ENCODE measurements at places on chromosomes 2 and 18.

DNA sequence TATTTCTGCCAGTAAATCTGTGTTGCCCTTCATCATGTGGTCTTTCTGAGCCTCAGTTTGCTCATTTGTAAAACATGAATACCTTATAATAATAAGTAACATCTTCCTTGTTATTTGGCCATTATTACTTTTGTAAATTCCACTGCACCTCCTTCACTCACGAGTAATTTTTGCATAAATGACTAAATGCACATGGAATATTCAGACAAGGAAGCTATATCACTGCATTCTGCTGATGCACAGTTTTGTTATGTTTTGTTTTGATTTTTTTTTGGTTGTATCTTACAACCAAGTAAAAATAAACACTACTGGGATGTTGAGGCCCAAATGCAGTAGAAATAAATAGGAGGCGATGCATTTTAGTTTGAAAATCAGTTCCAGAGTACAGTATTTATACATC is 185.3 kb upstream of the POU3F3 start:
- DNase-seq = no peak

DNA sequence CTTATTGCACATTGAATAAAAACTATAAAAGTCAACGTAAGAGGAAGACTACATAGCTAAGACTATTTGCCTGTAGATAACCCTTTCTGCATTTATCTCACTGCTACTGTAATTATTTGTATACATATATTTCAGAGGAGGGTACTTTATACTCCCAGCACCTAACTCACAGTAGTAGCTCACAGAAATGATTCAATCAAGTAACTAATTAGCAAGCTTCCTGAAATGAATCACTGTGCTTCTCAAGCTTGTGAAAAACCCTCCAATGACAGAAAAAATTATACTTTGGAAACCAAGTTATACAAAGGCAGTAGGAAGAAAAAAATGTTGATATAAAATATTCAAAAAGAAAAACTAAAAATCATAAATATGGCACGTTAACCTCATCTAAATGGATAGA is 124.9 kb downstream of the NBAS start:
- no peak for DNase-seq

GRCh38 chr2:38876407-38876806 is 631 bp downstream of the MORN2 start:
- DNase-seq = no peak

- DNase-seq = peak; percentile 42
Measured at GRCh38 chr18:54222922-54223567, 1.4 kb downstream of the MBD2 start.

GRCh38 chr18:26710470-26711096 is 154.9 kb downstream of the AQP4 start:
- DNase-seq = no peak

- DNase-seq = no peak
Measured at GRCh38 chr2:111201214-111201613, 80.5 kb downstream of the BCL2L11 start.

- DNase-seq = no peak
Measured at GRCh38 chr2:113863144-113863543, 26.7 kb upstream of the ACTR3 start.

DNA sequence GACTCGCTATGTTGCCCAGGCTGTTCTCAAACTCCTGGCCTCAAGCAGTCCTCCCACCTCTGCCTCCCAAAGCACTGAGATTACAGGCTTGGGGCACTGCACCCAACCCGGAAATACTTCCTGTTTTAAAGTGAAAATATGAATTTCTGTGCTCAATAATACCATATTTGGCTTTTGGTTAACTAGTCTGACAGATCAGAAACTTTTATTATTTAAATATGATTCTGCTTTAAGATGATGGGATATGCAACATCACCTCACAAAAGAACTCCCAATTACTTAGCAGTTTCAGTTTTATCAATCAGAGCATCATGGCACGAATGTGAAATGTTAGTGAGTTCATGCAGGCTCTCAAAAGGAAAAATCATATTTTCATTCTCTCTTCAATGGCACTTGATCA is 120.6 kb downstream of the PTRHD1 start:
- peak; percentile 27 for DNase-seq

DNA sequence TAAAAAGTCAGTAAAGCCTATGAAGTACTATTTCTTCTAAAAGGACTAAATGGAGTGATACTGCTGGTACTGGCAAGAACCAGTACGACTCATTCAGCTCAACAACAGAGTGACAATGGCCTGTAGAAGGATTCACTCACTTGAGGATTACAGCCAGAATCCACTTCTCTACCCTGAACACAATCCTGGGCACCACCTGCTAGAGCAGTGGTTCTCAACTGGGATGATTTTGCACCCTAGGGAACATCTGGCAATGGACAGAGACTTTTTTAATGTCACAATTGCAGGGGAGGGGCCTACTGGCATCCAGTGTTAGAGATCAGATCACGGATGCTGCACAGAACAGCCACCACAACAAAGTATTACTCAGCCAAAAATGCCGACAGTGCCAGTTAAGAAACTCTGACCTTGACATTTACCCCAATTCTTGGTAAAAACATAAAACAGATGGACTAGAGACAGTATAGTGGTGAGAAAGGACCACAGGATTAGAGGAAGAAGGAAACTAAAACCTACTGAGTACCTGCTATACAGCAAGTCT is 5.0 kb downstream of the SPIRE1 start:
- DNase-seq = no peak

DNA sequence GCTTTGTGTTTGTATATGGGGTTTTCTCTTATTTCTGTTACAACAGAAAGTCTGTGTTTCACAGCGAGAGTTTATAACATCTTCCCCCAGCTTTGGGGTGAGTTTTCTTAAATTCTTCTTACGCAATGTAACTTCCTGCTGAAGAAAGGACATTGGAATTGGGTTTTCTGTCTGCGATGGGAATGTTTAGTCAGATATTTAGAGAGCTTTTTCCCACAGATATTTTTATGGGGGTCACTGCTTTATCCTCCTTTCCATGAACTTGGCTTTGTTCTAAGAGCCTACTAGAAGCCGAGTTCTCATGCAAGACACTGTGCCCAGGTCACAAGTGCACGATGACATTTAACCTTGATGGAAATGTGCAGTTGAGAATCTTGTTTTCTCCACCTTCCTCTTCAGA is 22.1 kb downstream of the B3GNT2 start:
- no peak for DNase-seq

GRCh38 chr2:30583204-30583749 is 136.2 kb downstream of the LCLAT1 start:
- DNase-seq = no peak

GRCh38 chr18:33821503-33821902 is 243.5 kb downstream of the ASXL3 start:
- DNase-seq = no peak

DNA sequence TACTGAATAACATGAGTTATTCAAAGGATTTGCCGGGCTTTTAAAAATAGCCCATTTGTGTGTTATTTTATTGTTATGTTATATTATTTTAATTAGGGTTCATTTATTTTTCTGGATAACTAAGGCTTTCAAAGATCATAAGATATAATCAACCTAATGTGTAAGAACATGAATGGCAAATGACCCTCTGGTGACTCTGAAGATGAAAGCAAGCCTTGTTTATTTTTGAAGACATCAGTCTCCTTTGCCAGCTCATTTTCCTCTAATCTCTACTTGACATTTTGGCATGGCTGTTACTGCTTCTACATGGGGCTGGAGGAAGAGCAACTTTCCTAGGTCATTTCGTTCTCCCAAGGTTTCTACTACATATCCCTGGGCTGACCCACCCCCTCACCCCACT is 10.6 kb downstream of the FAP start:
- no peak for DNase-seq

DNA sequence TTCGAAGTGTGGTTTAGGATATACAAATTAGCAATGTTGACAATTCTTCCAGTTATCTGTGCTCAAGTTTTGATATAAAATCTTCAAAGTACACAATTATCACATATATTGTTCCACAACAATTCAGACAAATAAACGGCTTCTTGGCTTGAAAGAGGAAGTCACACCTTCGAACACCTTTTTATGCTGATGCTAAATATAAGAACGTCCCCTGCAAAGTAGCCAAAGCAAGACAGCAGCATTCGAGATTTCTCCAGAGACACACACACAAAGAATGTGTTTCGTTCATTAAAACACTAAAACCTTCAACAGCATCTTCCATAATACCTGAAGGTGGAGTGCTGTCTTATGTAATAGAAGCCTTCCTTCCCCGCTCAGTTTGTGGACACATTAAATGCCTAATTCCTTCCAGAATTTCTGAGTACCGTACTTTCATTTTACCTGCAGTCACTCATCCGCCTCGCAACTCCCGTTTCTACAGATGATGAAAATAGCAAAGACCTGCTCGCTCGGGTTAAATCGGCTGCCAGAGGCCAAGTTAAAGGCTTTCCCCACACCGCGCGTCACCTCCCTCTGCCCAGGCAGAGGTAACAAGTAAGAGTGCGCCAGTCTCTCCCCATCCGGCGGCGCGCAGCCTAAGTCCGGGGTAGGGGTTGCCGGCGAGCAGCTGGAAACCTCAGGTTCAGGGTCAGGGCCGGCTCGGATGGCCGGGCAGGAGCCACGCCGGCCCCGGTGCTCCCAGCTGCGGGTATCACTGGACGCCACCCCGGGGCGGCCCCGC is 847 bp downstream of the SERPINE2 start:
- peak; percentile 68 for DNase-seq

- peak; percentile 78 for DNase-seq
Measured at GRCh38 chr2:203782262-203782976, 76.0 kb downstream of the CD28 start.

DNA sequence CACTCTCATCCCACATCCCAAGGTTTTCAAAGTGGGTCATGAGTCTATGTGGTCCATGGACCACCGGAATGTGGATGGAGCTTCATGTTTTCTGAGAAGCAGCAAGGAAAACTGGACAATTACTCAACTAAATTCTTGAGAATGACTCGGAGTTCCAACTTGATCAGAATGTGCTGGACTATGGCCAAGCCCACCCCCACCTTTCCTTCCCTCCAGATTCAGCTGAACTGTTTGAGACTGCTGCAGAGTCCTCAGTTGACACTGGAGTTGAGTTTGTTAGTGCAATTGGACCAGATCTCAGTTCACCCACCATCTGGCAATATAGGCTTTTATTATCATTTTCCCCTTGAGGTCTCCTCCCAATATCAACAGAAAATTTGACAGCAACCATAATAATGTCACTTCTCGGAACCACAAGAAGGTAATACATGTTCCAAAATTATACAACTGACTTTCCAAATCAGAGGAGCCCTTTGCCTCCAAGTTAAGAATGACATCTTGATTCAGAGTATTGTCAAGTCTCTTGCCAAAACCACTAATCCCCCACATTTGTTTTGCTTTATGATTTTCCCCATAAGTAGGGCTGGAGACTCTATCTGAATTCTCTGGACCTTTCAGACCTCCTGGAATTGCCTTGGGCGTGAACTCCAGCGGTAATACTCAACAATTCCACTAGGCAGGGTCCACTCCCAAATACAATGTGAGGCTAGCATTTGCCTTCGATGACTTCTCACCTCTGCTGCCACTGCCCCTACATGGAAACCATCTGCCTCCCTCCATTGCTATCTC is 8.8 kb downstream of the COL4A4 start:
- DNase-seq = no peak

GRCh38 chr2:56416500-56417176 is 232.8 kb downstream of the CCDC85A start:
- DNase-seq = no peak

GRCh38 chr18:75212751-75213090 is 2.1 kb downstream of the TSHZ1 start:
- no peak for DNase-seq

DNA sequence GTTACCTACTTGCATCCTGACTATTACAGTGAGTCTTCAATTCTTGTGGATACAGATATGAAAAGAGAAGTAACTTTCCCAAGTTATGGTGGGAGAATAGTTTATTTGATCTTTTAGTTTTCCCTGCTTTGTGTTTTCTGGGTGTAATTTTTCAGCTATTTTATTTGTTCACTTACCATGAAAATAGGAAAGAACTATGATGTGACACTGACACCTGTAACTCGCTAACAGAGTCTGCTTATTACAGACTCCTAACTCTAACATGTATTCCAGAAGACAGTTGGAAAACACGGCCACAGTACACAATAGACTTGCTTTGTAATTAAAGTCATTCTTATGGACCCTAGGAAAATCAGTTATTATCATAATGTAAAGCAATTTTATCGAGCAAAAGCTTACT is 323.2 kb downstream of the LRRTM1 start:
- DNase-seq = no peak

DNA sequence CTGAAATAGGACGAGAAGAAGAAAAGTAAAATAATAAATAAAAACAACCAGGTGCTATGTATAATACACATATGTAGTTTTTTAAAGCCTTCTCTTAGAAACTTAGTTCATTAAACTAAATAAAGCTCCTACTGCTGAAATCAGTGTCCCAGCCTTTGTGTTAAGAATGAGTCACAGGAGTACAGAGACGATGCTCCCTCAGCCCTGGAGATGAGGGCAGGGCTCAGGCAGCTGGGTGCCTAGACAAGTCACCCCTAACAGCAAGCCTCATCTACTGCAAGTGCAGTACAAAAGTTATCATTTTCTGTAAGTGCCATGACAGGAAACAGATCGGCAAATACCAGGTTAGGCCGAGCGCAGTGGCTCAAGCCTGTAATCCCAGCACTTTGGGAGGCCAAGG is 18.2 kb downstream of the KIDINS220 start:
- no peak for DNase-seq

- no peak for DNase-seq
Measured at GRCh38 chr2:35391736-35392442, 963.7 kb upstream of the CRIM1 start.

- peak; percentile 62 for DNase-seq
Measured at GRCh38 chr2:85132834-85133637, at the start of gene TCF7L1. Gene TCF7L1, plus strand, starts transcription at chr2:85133392. Its CDS starts 293 bp downstream, at chr2:85133685.

- DNase-seq = no peak
Measured at GRCh38 chr2:149223472-149224095, 106.8 kb upstream of the LYPD6 start.

DNA sequence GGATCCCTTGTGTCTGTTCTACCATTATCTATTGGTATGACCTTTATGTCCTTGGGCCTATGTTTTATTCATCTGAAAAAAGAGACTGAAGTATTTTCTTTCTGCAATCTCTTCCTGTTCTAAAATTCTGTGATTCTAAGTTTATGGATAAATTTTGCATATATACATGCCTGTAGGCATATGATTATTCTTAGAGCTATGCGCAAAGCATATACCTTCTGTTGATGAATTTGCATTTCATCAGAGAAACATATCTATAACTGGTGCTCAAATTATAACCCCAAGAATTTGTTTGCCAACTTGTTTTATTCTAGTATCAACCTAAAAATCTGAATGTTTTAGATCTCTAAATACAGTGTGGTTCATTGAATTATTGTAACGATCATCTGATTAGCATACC is 6.7 kb downstream of the CACNB4 start:
- DNase-seq = no peak

- DNase-seq = peak; percentile 38
Measured at GRCh38 chr2:59888015-59888414, 665.4 kb downstream of the BCL11A start.

GRCh38 chr2:175309799-175310198 is 128.3 kb upstream of the ATP5MC3 start:
- DNase-seq = peak; percentile 21

DNA sequence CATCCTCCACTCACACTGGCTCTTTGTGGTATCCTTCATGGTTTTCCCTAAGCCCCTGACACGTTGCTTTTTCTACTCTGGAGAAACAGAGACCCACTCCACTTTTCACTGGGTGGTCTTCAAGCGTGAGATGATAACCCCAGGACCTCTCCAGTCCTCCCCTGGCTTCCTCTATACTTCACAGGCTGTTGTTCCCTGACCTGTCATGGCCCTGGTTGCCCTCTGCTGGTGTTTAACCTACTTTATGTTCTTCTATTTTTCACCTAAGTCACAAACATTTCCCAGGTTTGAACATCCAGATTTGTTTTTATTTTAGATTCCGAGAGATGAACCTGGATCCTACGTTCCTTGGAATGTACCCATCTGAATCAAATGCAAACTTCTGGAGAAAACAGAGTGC is 84.5 kb downstream of the AOX1 start:
- no peak for DNase-seq
